ENCODE measurements at places on chromosomes 5 and 9.

DNA sequence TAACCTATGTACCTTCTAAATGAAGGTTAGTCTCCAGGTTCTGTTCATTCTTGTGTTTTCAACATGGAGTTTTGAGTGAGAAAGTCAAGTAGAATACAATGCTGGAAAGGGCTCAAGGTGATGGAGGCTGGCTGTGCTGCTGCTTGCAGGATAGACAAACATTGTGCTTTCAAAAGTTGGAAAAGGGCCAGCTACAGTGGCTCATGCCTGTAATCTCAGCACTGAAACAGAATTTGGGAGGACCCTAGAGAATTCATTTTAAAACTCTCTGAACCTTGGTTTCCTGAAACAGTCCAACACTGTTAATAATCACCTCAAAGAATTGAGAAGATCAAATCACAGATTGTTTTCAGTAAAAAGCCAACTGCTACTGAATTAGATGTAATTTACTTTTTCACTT, 15.4 kb upstream of the IARS1 start:
- no peak for DNase-seq

GRCh38 chr5:58849223-58849622, 266.3 kb downstream of the RAB3C start:
- no peak for DNase-seq

- DNase-seq: peak; percentile 80
Measured at GRCh38 chr9:127503947-127504886, 52.9 kb downstream of the LRSAM1 start.

DNA sequence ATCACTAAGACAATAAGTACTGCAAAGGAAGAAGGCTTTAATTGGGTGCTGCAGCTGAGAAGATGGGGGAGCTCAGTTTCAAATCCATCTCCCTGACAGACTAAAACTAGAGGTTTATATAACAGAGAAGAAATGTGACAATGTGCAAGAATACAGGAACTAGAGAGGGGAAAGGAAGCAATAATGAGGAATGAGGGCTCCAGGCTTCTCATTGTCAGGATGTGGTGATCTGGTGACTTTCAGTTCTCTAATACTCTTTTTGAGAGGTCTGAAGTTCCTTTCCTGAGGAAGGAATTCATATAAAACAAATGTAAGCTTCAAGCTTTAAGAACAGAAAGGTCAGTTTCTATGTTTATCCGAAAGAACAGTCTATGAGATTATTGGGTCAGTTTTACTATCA, 42.5 kb upstream of the SPATA31E1 start:
- DNase-seq: no peak

GRCh38 chr5:431001-431710, 11.8 kb upstream of the EXOC3 start:
- peak; percentile 60 for DNase-seq

GRCh38 chr5:10836986-10837385, 76.0 kb upstream of the DAP start:
- no peak for DNase-seq

- no peak for DNase-seq
Measured at GRCh38 chr9:134328841-134329575, 2.8 kb downstream of the RXRA start.

DNA sequence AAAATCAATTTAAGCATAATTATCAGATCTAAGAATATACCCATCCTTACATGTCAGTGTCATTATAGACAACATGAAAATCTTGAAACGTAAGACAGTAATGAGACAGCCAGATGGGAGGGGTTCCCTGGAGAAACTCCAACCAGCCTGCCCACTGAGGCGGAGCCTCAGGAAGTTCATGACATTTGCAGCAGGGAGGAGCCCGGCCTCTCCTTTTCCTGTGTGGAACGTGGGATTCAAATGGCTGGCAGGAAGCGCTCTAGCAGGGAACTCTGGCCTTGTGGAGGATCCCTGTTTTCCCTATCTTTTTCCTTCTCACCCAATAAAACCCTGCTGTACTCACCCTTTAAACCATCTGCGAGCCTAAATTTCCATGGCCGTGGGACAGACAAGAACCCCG, 176.6 kb upstream of the KCNN2 start:
- no peak for DNase-seq

- no peak for DNase-seq
Measured at GRCh38 chr5:133297293-133297692, 245.5 kb downstream of the HSPA4 start.

DNA sequence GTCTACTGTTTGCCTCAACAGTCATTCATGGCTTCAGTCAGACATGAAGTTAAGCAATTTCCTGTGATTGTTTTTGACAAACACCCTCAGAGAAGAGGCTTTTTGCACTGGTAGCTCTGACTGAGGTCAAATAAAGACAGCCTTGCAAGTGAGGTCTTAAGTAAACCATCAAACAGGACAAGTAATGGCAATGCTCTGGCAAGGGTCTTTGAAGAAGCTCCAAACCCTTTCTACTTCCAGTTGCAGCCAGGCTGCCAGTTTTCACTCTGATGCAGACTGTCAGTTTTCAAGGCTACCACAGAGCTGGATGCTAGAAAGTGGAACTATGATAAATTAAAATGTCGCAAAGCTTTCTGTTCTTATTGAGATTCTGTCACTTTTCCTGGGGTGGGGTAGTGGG, 421.5 kb upstream of the PTGER4 start:
- no peak for DNase-seq

DNA sequence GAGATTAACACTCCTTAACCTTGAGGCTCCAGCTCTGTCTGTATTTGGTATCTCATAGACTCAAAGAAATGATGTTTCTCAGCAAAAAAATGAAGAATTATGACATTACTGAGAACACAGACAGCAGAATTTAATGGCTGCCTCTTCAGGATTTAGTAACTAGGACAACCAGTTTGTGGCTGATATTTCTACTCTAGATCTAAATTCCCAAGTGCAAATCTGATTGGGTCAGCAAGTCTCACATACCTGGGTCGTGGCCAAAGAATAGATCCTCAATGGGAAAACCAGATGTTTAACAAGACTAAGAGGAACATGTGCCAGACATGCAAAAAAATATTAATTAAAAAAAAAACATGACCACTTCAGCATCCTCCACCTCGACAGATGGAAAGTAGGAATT, 608.9 kb downstream of the DTWD2 start:
- DNase-seq: no peak

- no peak for DNase-seq
Measured at GRCh38 chr5:169006842-169007790, 293.8 kb downstream of the SLIT3 start.

DNA sequence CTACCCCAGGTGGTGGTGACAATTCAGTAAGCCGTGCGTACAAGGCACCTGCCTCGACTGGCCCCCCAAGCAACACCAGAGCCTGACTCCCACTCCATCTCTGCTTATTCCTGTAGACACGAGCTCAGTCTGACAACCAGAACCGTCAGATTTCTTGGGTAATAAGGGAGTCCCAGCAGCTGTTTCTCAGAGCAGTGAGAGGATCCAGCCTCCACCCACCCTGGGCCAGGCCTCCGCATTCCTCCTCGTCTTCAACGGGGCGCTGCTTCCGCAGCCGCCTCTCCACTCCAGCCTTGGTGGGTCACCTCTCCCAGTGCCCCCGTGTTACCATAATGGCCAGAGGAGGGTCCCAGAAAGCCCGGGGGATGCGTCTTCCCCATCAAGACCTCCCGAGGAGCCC, 27.7 kb upstream of the GFPT2 start:
- no peak for DNase-seq

DNA sequence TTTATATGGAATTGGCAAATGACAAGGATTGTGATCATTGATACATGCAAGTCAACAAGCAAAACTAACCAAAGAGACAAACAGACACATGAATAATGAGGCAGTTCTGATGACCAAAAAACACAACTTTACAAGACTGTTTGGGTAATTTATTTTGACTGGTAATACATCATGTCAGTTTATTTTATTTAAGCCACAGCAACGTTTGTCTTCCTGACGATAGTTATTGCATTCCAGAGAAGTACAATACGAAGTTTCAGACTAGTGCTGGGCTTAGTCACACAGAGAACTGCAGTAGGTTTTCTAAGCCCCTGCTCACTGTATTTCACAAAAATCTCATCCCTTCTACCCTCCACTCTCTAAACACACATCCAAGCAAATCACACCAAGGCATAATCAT, 514.2 kb downstream of the RAB3C start:
- no peak for DNase-seq

DNA sequence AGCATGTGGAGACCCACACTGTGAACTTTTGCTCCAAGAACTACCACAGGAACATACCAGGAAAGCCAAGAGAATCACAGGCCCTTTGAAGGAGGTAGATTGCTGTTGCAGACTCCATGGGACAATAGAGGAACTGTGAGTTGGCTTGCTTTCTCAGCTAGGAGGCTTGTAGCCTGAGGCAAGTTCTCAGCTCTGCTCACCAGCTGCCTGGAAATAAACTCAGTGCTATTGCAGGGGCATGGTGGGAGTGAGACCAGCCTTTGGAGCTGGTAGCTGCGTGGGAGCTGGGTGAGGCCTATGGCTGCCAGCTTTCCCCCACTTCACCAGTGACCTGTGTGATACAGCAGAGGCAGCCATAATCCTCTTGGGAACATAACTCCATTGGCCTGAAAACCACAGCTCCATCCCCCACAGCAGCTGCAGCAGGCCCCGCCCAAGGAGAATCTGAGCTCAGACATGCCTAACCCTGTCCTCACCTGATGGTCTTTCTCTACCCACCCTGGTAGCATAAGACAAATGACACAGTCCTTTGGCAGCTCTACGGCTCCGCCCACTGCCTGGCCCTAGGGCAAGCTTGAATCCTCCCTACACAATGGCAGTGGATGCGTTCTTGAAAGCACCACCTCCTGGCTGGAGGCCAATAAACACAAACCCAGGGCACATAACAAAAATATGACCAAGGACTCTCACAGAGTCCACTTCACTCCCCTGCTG, 389.5 kb downstream of the KIF4B start:
- DNase-seq: no peak

GRCh38 chr9:81477669-81478068, 211.7 kb downstream of the TLE1 start:
- DNase-seq: no peak

GRCh38 chr9:89879276-89879675, 274.5 kb downstream of the GADD45G start:
- no peak for DNase-seq

- DNase-seq: no peak
Measured at GRCh38 chr5:137609127-137609526, 110.0 kb upstream of the SPOCK1 start.

GRCh38 chr9:8371686-8372085, 572.1 kb upstream of the DMAC1 start:
- no peak for DNase-seq

DNA sequence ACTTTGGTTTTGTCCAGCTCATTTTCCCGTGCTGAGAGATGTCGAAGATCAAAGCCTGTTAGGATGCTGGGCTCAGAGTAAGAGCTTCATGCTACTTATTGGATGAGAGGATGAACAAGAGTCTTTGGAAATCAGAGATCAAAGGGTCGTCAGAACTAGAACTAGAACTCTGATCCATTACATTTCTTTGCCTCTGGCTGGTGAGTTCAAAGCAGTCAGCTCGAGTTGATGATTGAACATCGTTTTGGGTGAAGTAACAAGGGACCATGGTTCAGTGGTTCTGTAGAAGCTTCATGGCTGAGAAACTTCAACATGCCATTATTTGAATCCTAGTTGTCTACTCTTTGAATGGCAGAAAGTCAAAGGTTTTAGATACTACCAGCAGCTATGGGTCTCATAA, 320.3 kb downstream of the ARHGEF28 start:
- DNase-seq: no peak

- no peak for DNase-seq
Measured at GRCh38 chr9:78618735-78619134, 321.8 kb downstream of the PSAT1 start.

GRCh38 chr5:97495301-97495700, 312.3 kb upstream of the RIOK2 start:
- no peak for DNase-seq

DNA sequence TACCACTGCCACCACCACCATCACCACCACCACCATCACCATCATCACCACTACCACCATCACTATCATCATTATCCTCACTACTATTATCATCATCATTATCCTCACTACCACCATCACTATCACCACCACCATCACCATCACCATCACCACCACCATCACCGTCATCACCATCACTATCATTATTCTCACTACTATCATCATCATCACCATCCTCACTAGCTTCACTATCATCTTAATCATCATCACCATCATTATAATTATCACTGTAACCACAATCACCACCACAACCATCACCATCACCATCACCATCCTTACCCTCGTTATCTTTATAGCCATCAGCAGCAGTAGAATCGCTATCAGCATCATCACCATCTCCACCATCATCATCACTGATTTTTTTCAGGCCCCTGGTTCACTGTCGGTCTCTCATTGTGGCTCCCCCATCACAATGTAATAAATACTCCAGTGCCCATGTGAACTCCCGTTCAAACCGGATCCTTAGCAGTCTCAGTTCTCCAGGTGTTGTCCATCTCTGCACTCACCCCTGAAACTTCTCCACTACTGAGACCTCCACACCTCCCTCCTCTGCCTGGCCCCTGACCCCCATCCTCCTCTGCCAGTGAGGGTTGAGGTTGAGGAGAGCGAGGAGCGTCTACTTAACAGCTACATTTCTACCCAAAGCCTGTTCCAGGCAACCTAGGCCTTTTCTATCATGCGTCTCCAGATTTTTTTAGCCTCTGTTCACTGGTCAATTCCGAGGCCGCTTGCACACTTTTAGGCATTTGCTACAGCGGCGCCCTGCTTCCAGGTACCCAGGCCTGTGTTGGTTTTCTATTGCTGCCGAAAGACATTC, 238.2 kb downstream of the PBX3 start:
- no peak for DNase-seq

- no peak for DNase-seq
Measured at GRCh38 chr5:128341056-128341455, 197.0 kb downstream of the FBN2 start.

DNA sequence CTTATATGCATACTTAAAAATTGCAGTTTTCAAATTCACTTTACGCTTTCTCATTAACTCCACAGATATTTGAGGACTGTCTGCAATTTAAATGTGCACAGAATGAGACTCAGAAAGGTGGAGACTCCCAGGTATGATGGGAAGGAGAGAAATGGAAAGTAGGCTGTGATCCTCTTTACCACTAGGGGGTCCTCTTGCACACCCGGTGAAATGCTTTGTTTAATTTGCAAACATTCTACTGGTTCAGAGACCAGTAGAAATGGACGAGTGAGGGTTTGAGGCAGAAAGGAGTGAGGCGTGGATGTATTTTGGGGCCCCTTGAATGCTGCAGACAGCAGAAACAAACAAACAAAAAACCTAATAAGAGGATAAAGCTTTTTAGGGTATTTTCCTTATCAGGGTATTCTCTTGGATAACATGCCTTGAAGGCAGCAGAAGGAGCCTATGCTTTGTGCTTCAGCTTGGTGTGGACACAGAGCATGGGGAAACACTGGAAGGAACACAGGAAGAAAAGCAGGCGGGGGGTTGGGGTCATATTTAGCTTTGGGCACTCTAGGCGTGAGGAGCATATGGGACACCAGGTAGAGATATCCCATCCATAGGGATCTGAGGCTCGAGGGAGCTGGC, 410.1 kb downstream of the DMRT2 start:
- DNase-seq: no peak
